ENCODE measurements at places on chromosomes 1 and 21.

GRCh38 chr1:50982611-50983010, 12.6 kb downstream of the CDKN2C start:
- no peak for DNase-seq

DNA sequence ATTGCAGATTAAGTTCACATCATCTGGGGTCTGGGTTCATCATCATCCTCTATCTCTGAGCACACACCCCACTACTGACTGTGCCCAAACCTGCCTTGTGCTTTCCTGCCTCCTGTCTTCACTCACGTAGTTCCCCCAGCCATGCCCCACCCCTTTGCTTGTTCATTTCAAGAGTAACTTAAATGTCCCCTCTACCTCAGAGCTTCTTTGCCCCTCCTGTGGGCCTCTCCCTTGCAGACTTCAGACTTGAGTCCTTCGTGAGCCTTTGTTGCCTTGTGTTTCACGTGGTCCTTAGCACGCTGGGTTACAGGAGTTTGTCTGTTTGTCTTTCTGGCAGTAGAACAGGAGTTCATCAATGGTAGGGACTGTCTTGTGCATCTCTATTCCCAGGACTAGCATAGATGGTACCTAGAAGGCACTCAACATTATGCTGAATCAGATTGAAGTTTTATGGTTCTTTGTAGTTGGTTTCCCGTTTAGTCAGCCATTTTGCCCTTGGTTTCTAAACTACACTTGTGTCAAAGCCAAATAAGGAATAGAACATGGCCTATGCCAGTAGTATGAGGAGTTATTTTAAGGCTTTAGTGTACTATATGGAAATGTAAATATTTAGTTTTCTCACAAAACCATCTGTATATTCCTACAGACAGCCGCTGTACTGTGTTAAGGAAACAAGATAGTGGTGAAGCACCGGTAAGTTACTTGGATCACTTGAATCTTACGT, 86.2 kb downstream of the TTC3 start:
- DNase-seq = no peak

DNA sequence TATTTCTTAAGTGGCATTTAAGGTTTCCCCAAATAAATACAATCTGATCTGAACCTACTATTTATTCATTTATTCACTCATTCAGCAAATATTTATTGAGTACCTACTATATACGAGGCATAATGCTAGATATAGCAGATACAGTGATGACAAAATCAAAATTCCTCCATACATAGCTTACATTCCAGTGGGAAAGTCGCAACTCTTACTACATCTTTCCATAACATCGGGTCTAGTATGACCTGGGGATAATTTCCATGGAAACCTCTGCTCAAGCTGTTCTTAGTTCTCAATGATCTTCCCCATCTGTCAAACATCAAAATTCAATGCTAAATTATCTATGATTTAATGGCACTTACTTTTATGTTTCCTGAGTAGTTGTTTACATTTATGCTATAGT, 70.8 kb upstream of the PRKACB start:
- no peak for DNase-seq

GRCh38 chr1:207825719-207826556, 74.1 kb downstream of the CD46 start:
- no peak for DNase-seq

GRCh38 chr1:193265716-193266115, 79.3 kb upstream of the B3GALT2 start:
- DNase-seq = no peak

- no peak for DNase-seq
Observed at GRCh38 chr1:32256473-32257226, 5.6 kb downstream of the LCK start.

DNA sequence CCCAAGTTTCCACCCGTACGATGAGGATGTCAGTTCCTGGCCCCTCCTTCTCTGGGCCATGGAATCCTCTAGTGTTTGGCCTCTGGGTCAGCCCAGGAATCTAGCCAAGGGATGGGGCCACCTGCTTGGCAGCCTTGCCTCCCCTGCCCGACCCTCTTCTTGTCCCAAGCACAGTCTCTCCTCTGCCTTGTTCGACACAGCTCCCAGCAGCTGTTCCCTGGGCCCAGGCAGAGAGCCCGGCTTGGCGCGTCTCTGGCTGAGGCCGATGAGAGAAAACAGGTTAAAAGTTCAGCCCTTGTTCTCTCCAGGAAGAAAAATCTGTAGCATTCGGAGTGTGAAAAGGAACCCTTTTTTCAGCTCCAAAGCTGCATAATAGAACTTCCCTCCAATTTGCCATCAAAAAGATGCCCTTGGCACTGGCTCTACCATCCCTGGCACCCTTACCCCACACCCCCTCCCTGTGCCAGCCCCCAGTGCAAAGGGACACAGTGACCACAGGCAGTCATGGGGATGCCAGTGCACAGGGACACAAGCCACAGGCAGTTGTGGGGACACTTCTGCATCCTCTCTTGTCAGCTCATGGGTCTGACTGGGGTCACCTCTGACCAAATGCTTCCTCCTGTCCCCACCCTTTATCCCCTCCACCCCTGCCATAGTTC, 68.4 kb downstream of the EPHB2 start:
- DNase-seq = peak; percentile 40

DNA sequence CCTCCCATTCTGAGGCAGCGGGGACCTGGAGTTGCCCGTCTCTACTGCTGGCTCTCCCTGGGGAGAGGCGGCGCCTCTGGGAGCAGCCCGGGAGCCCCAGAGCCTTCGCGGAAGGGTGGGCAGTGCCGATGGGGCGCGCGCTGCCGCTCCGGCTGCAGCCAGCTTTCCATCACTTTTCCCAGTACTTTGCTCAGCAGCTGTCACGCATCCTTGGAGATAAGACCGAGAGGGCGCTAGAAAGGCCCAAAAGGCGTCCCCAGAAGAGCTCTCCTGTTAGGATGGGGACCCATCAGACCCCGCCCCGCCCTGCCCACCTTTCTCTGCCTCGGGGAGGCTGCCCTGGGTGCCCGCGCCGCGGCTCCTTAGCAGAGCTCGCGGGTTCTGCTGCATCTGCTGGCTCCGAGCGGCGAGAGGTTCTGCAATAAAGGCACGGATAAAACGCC, 534 bp downstream of the KCNH1 start:
- no peak for DNase-seq

DNA sequence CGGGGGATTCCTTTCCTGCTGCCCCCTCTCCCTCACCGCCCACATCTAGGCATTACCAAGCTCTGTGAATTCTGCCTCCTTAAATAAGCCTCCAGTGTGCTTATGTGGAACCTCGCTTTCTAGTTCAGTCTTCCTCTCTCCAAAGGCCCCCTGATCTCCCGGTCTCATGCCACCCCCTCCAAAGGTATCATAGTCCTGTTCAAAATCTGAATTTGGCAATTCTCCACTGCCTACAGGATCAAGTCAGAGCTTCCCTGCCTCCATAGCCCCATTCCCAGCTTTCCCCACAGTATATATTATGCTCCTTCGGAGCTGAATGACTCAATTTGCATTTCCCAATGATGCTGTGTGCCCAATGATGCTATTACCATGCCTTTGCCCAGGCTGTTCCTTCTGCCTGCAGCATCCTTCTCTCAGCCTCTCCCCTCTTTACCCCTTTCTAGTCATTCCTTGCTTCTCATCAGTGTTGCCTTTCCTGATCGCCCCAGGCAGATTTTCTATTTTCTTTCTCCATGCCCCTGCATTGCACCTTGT, 1.7 kb downstream of the AZIN2 start:
- no peak for DNase-seq

GRCh38 chr1:203526130-203526529, 32.2 kb downstream of the OPTC start:
- no peak for DNase-seq

GRCh38 chr1:28249013-28249865, 10.1 kb upstream of the SESN2 start:
- DNase-seq = no peak

GRCh38 chr1:212473729-212474128, 41.0 kb downstream of the NENF start:
- DNase-seq = no peak

- DNase-seq = no peak
Observed at GRCh38 chr1:29643281-29643680, 407.0 kb downstream of the PTPRU start.

- DNase-seq = no peak
Observed at GRCh38 chr1:245999697-246000637, 507.1 kb downstream of the SMYD3 start.
